ENCODE measurements at places on chromosomes 11 and 22.

GRCh38 chr11:130420478-130421198, 7.8 kb downstream of the ADAMTS8 start:
- DNase-seq: no peak

GRCh38 chr11:68298659-68299516, 13.5 kb upstream of the LRP5 start:
- no peak for DNase-seq

DNA sequence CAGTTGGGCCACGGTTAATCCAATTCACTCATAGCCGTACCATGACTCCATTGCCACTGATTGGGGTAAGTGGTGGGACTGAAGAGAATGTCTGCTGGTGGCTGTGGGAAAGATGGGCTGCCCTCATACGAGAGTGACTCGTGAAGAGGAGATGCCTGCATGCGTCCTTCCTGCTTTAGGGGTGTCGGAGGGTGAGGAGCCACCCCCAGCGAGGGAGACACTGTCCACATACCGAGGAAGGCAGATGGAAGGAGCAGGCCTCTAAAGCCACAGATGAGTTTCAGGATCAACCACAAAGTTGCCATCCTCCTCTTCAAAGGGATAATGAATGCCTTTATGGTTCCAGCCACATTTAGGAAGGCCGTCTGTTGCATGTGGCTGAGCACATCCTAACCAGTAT, 83.2 kb downstream of the GRIK4 start:
- DNase-seq: no peak

DNA sequence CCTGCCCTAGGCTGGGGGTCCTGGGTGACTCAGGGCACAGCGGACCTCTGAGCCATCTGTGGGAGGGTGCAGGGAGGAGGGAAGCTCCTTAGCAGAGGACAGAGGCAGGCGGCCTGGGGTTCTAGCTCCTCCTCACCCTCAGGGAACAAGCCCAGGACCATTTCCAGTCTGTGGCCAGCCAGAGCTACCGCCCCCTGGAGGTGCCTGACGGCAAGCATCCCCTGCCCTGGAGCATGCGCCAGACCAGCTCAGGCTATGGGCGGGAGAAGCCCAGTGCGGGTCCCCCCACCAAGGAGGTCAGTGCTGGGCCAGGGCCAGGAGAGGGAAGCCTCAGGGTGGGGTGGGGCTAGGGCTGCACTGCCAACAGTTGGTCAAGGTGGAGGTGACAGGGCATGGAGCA, 26.0 kb upstream of the LRRC10B start:
- no peak for DNase-seq

All from stimulated activated CD8-positive, alpha-beta memory T cell treated with anti-CD3 and anti-CD28 coated beads, Interleukin-15, amount 100 ng/mL, for 24 hours (primary cell).